ENCODE measurements at places on chromosomes 7 and 10.

DNA sequence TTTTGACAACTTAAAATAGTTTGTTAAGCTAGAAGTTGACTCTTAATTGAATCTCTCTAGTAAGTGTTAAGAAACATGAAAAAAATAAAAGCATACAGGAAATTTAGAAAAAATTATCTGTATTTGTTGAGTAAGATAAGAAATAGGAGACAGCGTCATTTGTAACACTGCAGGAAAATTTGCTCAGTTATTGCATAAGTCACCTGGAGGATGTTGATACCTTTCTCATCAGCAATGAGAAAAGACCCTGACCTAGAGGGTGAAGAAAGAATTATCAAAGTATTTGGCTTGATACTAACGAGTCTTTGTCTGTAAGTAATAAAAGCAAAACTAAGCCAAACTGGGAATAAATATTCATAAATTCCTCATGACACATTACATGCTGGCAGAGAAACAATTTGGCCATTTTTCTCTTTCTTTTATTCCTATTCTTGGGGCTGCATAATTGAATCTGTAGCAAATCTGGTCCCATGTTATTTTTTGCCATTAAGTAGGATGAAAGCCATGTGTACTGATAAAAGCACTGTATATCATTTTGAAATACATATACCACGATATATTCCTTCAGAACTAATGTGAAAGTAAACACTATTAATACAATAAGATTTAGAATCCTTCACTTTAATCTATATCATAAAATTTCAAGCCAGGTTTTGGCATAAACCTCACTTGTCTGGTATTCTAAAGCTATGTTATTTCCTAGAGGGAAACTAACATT, 362.8 kb downstream of the THSD7A start:
- no peaks in the 10 kb centered on the region for H3K36me3 ChIP-seq
- no peak for DNase-seq

DNA sequence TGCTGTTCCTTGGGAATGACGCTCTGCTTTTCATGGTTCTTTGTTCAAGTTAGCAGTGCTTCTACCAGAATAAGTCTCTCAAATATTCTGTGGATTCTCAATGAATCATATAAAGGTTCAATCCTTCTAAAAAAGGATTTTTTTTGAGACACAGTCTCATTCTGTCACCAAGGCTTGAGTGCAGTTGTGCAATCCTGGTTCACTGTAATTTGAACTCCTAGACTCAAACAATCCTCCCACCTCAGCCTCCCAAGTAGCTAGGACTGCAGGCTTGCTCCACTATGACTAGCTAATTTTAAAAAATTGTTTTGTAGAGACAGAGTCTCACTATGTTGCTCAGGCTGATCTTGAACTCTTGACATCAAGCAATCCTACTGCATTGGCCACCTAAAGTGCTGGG, 64.9 kb upstream of the RELN start:
- no peak for DNase-seq
- H3K4me1 ChIP-seq, result no peaks in the 10 kb centered on the region
- H3K4me3 ChIP-seq, result no peak overlapping the region
- no peaks in the 10 kb centered on the region for H3K36me3 ChIP-seq
- H3K27ac ChIP-seq, result no peak overlapping the region

GRCh38 chr7:28459306-28459705, 47.0 kb downstream of the CREB5 start:
- no peak for DNase-seq
- H3K36me3 ChIP-seq, result no peaks in the 10 kb centered on the region
- H3K4me1 ChIP-seq, result no peaks in the 10 kb centered on the region
- H3K27me3 ChIP-seq, result no peaks in the 10 kb centered on the region
- H3K27ac ChIP-seq, result no peak overlapping the region

DNA sequence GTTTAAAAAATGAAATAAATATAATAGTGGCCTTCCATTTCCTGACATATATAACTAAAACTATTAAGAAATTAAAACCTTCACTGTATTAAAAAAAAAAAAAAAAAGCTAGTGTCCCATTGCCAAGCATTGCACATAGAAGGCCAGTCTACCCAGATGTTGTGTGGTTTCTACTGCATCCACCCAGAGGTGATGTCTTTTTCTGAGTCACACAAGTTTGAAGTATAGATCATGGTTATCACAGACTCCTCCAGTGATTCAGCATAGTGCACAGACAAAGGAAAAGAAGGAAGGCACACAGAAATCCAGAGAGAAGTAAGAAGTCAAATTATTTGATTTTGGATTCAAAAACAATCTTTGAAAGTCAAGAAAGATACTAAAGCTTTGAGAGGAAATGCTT, 429.0 kb downstream of the ETV1 start:
- no peaks in the 10 kb centered on the region for H3K36me3 ChIP-seq
- no peak for DNase-seq

DNA sequence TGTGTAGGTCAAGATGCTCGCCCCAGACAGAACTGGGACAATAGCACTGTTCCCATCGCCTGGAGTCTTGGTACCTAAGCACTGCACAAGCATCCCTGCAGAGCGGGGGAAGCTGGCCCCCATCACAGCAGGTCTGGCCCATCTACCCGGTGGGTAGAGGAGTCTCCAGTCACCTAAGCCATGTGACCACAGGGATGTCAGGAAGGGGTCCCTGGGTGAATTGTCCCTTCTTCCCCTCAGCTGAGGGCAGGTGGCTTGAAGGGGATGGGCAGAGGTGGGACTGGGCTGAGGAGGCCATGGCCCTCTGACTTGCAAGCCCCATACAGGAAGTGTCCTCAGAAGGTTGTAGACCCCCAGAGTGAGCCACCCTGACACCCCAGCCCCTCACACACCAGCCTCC, 39.7 kb downstream of the FRMPD2 start:
- no peak overlapping the region for H3K27ac ChIP-seq
- no peaks in the 10 kb centered on the region for H3K27me3 ChIP-seq
- no peak overlapping the region for H3K4me3 ChIP-seq
- DNase-seq, result no peak
- peaks cover 26% of the 10 kb centered on the region for H3K4me1 ChIP-seq
- no peaks in the 10 kb centered on the region for H3K36me3 ChIP-seq

GRCh38 chr7:21367081-21367480, 60.8 kb upstream of the SP4 start:
- H3K4me1 ChIP-seq, result no peaks in the 10 kb centered on the region
- no peaks in the 10 kb centered on the region for H3K36me3 ChIP-seq
- no peak overlapping the region for H3K27ac ChIP-seq
- no peaks in the 10 kb centered on the region for H3K27me3 ChIP-seq
- DNase-seq, result no peak
- H3K4me3 ChIP-seq, result no peak overlapping the region

DNA sequence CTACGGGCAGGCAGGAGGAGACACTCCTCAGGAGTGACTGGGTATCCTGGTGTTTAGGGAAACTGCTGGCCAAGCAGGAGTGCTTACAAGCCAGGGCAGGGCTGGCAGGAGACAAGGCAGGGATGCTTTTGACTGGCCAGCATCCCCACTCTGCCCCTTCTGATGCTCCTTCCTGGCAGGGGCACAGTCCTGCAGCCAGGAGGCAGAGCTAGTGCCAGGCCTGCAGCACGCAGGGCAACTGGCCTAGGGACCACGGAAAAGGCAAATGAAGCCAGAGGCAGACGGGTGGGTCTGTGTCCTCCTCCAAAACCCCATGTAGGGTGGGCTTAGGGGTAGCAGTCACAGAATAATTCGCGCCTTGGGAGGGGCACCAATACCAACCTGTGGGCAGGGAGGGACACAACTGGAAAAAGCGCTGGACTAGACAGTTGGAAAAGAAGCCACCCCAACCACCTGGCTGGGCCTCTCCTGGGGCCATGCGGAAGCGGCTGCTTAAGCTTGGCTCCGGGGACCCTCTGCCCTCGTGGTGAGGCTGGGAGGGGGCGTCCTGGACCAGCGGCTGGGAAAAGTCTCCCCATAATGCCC, 4.8 kb downstream of the IMPDH1 start:
- no peak overlapping the region for H3K27ac ChIP-seq
- H3K4me1 ChIP-seq, result peaks cover 31% of the 10 kb centered on the region
- H3K27me3 ChIP-seq, result peaks cover 8% of the 10 kb centered on the region
- H3K4me3 ChIP-seq, result peak overlapping the region; percentile 52

DNA sequence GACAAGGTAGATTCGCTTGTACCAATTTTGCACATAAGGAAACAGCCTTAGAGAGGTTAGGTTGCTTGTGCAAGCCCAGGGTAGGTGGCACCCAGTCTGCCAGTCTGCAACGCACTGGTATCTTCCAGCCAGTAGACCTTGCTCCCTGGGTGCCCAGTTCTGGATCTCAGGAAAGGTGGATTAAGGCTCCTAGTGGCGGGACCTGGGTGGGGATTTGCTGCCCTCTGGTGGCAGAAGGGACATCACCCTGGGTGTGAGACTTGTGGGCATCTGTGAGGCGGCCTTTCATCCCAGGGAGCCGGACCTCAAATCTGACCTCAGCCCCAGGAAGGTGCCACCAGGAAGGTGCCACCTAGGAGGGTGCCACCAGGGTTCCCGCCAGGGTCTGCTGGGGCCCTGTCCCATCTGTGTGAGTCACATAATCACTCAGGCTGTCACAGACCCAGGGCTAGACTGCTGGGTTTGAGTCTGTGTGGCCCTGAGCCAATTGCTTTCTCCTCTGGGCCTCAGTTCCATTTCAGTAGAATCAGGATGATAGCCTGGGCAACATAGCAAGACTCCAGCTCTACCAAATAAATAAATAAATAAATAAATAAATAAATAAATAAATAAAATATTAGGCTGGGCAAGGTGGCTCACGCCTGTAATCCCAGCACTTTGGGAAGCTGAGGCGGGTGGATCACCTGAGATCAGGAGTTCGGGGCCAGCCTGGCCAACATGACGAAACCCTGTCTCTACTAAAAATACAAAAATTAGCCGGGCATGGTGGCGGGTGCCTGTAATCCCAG, 5.3 kb upstream of the PRKRIP1 start:
- H3K27ac ChIP-seq, result no peak overlapping the region
- no peaks in the 10 kb centered on the region for H3K27me3 ChIP-seq
- DNase-seq, result no peak

- H3K27me3 ChIP-seq, result no peaks in the 10 kb centered on the region
- H3K27ac ChIP-seq, result no peak overlapping the region
- no peaks in the 10 kb centered on the region for H3K36me3 ChIP-seq
Measured at GRCh38 chr7:42475082-42475481, 238.1 kb upstream of the GLI3 start.

GRCh38 chr7:7851381-7851780, 117.2 kb upstream of the GLCCI1 start:
- no peaks in the 10 kb centered on the region for H3K4me1 ChIP-seq
- no peak overlapping the region for H3K4me3 ChIP-seq
- DNase-seq, result no peak

- H3K27me3 ChIP-seq, result no peaks in the 10 kb centered on the region
- DNase-seq, result no peak
- no peak overlapping the region for H3K4me3 ChIP-seq
- no peaks in the 10 kb centered on the region for H3K36me3 ChIP-seq
- H3K27ac ChIP-seq, result no peak overlapping the region
- H3K4me1 ChIP-seq, result no peaks in the 10 kb centered on the region
Measured at GRCh38 chr7:132878204-132878919, 203.5 kb downstream of the CHCHD3 start.

DNA sequence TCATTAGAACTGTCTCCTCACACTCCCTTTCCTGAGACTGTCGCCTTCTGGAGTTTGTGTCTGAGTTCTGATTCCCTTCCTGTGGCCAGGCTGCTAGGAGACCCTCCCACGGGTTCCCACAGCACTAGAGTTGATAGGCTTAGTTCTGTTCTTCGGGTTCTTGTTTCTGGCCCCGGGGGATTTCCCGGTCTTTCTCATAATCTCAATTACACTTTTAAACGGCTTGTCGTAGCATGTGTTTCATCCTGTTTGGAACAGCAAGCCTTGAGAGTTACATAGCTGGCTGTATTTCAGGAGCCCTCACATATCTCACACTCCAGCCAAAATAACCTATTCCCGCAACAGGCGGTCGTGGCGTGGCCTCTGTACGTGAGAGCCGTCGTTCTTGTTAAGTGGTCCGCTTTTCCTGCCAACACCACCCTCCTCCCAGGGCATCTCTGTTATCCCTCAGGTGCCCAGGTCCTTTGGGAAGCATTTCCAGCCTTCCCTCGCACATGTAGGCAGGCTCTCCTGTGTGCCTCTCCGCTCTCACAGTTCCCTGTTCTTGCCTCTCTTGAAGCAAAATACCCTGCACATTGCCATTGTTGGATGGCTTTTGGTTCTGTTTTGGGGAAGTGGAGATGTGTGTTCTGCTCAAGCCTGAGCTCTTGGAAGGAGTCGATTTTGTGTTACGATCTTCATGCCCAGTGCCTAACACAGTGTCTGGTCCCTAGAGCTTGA, 46.0 kb downstream of the CDC123 start:
- peaks cover 21% of the 10 kb centered on the region for H3K4me1 ChIP-seq
- H3K36me3 ChIP-seq, result peaks cover 49% of the 10 kb centered on the region
- H3K4me3 ChIP-seq, result no peak overlapping the region
- H3K27me3 ChIP-seq, result no peaks in the 10 kb centered on the region
- H3K27ac ChIP-seq, result peak overlapping the region; percentile 74

GRCh38 chr10:33799281-33799943, 464.9 kb upstream of the NRP1 start:
- no peaks in the 10 kb centered on the region for H3K4me1 ChIP-seq
- no peak overlapping the region for H3K27ac ChIP-seq
- H3K36me3 ChIP-seq, result no peaks in the 10 kb centered on the region
- no peak overlapping the region for H3K4me3 ChIP-seq
- no peaks in the 10 kb centered on the region for H3K27me3 ChIP-seq

GRCh38 chr10:125194814-125195213, 34.5 kb upstream of the CTBP2 start:
- H3K27me3 ChIP-seq, result no peaks in the 10 kb centered on the region
- DNase-seq, result no peak
- H3K36me3 ChIP-seq, result no peaks in the 10 kb centered on the region
- H3K27ac ChIP-seq, result no peak overlapping the region
- no peak overlapping the region for H3K4me3 ChIP-seq

DNA sequence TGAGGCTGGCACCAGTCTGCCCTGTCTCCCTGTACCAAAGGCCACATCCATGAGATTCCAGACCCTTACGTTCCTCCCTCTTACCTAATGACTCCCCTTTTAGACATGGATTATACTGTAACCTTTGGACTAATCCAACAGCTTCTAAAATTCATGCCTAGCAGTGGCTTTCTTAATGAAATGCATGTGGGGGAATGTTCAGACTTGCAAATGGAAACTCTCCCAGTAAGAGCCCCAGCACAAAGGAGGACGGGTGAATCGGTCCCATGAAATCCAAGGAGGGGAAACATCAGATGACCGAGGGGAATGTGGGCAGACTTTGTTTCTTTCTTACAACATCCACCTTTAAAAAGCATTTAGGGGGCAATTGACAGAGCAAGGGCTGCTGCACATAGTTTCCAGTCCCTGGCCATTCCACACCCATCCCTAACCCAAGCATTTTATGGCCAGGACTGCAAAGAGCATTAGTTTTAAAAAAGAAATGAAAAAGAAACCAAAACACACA, 71.5 kb downstream of the COL13A1 start:
- no peak for DNase-seq
- H3K4me3 ChIP-seq, result no peak overlapping the region
- H3K27ac ChIP-seq, result no peak overlapping the region

GRCh38 chr7:137519947-137520346, 176.4 kb upstream of the PTN start:
- H3K4me3 ChIP-seq, result no peak overlapping the region
- no peaks in the 10 kb centered on the region for H3K4me1 ChIP-seq
- no peak for DNase-seq
- no peaks in the 10 kb centered on the region for H3K27me3 ChIP-seq
- no peak overlapping the region for H3K27ac ChIP-seq

GRCh38 chr10:69668721-69669120, 38.7 kb downstream of the FAM241B start:
- no peak for DNase-seq
- no peak overlapping the region for H3K27ac ChIP-seq

GRCh38 chr7:14837216-14837615, 65.3 kb downstream of the DGKB start:
- no peak overlapping the region for H3K4me3 ChIP-seq
- H3K36me3 ChIP-seq, result no peaks in the 10 kb centered on the region
- no peaks in the 10 kb centered on the region for H3K27me3 ChIP-seq
- no peak for DNase-seq
- H3K27ac ChIP-seq, result no peak overlapping the region

Data from thymus (tissue), 14 donors.